ENCODE measurements at places on chromosomes 1 and 21.

DNA sequence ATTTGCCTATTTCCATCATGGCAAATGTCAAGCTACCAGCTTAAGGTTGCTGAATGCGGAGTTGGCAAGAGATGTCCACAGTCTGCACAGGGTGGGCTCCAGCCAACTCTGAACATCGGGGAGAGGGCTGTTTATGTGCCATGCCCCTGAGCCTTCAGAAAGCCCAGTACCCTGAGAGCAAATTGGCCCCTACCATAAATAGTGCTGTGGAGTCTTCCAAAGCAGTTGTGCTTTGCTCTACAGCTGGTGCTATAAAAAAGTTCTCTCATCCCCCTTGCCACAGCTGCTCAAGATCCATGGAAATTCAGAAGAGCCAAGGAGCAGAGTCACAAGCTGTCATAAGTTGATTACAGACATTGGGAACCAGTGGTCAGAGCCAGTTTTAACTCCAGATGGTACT is 85.6 kb upstream of the CLDN14 start:
- no peaks in the 10 kb centered on the region for H3K4me1 ChIP-seq
- no peak overlapping the region for H3K27ac ChIP-seq
- no peak overlapping the region for H3K4me3 ChIP-seq
- H3K36me3 ChIP-seq = 0 out of 2 replicates have a peak, but pooled peaks cover 3% of the 10 kb centered on the region

DNA sequence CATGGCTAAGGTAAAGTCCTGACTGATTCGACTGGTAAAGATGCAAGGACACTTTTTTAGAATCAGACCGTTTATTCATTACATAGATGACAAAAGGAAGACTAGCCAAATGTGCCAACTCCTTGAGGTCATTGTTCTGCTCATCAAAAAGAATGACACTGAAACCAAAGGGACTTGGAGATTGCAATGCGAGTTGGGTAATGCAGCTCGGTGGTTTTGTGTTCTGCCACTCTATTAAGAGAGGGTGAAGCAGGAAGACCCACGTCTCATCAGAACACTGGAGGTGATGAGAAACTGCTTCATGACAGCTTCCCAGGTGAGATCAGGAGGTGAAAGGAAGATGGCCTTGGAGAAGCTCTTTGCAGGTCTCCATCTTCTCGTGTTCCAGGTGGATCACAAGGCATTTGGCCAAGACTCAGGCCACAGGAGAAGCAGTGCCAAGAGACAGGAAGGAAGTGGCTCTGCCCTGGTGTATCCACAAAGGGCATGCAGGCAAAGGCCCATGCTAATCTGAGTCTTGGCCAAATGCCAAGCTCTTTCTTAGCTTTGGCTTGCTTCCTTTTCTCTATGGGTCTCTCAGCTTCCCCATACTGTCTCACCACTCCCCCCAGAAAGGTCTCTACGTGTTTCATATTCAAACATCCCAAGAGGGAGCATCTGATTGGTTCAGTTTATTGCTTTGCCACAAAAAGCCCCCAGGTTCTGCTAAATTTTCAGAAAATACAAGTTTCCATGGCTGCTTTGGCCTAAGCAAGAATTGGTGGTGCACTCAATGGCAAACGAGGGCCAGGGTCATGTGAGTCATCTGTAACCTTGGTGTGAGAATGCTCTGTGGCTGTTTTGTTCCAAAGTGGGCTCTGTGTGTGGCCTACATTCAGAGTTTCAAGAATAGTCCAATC is 5.7 kb upstream of the CCT8 start:
- peaks cover 6% of the 10 kb centered on the region for H3K27me3 ChIP-seq
- H3K27ac ChIP-seq = no peak overlapping the region
- no peak overlapping the region for H3K4me3 ChIP-seq
- 0 out of 2 replicates have a peak, but pooled peaks cover 2% of the 10 kb centered on the region for H3K4me1 ChIP-seq

- no peak overlapping the region for H3K27ac ChIP-seq
- no peaks in the 10 kb centered on the region for H3K27me3 ChIP-seq
- no peaks in the 10 kb centered on the region for H3K36me3 ChIP-seq
- H3K4me1 ChIP-seq = no peaks in the 10 kb centered on the region
Observed at GRCh38 chr1:201299968-201300367, 16.7 kb downstream of the PKP1 start.

DNA sequence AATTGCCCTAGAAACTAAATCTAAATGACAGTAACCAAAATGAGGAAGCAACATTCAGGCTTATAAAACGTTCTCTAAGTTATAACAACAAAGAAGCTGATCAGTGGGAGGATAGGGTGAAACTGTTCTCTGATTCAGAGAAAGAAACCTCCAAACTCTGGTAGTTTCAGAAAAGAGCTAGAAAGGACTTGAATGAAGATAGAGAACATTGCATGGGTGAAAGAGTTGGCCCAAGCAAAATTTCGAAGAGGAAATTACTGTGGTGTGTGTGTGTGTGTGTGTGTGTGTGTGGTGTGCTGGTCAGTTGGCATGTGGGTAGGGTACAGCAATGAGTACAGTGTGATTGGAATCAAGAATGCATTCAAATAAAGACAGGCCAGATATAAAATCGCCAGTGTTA is 16.5 kb upstream of the SPAG17 start:
- H3K4me1 ChIP-seq = peaks cover 8% of the 10 kb centered on the region
- no peak overlapping the region for H3K4me3 ChIP-seq
- no peak overlapping the region for H3K27ac ChIP-seq
- DNase-seq = no peak

GRCh38 chr21:44368711-44369446 is 15.5 kb downstream of the TRPM2 start:
- peaks cover 31% of the 10 kb centered on the region for H3K27me3 ChIP-seq
- H3K27ac ChIP-seq = no peak overlapping the region
- peak overlapping the region; percentile 50 for H3K4me3 ChIP-seq
- peak; percentile 62 for DNase-seq
- no peaks in the 10 kb centered on the region for H3K36me3 ChIP-seq
- peaks cover 10% of the 10 kb centered on the region for H3K4me1 ChIP-seq

- no peak overlapping the region for H3K27ac ChIP-seq
- H3K36me3 ChIP-seq = no peaks in the 10 kb centered on the region
- H3K4me3 ChIP-seq = no peak overlapping the region
- no peak for DNase-seq
Observed at GRCh38 chr1:30912913-30913652, 4.5 kb upstream of the SDC3 start.

- H3K27ac ChIP-seq = no peak overlapping the region
- DNase-seq = peak; percentile 83
- peaks cover 4% of the 10 kb centered on the region for H3K4me1 ChIP-seq
- H3K4me3 ChIP-seq = no peak overlapping the region
- no peaks in the 10 kb centered on the region for H3K36me3 ChIP-seq
- no peaks in the 10 kb centered on the region for H3K27me3 ChIP-seq
Observed at GRCh38 chr1:115138973-115139372, 49.7 kb upstream of the TSPAN2 start.

DNA sequence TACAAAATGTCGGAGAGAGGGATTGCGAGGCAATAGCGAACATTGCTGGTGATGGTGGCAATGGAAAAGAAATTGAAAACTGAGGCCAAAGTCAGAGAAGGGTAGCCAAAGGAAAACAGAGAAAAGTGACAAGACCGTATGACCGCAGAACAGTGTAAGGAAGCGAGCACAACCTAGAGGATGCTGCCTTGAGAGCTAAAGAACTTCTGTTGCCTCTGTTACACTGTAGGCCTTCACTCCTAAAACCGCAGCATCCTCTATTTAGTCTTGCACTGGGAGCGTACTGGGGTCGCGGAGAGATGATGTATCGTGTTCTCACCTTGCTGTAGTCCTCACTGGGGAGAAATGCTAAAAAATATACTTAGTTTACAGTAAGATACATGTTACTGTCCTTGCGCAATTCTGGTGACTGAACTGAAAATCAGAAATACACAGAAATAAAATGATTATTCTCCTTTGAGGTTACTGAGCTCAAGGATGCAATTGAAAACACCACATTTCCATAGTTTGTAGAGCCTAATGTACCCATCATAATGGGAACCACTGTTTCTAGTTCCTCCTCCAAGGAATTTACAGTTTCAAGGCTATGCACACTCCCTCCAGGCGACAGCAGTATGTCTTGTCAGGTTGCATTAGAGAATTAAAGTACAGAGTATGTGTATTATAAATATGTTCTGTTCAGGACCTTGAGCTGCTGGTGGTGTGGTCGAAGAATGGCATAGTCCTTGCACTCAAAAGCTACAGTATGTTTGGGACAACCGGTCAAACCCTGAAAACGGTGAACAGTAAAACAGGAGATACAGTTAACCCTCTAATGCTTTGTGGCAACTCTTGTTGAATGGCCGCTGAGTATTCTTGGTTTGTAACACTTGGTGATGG is 1.3 kb downstream of the NEK7 start:
- no peak for DNase-seq
- no peaks in the 10 kb centered on the region for H3K36me3 ChIP-seq

DNA sequence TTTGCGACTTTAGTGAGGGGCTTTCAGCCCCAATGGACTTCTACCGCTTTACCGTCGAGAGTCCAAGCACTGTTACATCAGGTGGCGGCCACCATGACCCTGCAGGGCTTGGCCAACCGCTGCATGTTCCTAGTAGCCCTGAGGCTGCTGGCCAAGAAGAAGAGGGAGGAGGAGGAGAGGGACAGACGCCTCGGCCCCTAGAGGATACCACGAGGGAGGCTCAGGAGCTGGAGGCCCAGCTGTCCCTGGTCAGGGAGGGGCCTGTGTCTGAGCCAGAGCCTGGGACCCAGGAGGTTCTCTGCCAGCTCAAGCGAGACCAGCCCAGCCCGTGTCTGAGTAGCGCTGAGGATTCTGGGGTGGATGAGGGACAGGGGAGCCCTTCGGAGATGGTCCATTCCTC is 8.6 kb upstream of the SLC25A34 start:
- H3K27ac ChIP-seq = no peak overlapping the region
- peaks cover 26% of the 10 kb centered on the region for H3K36me3 ChIP-seq
- H3K4me3 ChIP-seq = no peak overlapping the region
- no peak for DNase-seq
- no peaks in the 10 kb centered on the region for H3K4me1 ChIP-seq

DNA sequence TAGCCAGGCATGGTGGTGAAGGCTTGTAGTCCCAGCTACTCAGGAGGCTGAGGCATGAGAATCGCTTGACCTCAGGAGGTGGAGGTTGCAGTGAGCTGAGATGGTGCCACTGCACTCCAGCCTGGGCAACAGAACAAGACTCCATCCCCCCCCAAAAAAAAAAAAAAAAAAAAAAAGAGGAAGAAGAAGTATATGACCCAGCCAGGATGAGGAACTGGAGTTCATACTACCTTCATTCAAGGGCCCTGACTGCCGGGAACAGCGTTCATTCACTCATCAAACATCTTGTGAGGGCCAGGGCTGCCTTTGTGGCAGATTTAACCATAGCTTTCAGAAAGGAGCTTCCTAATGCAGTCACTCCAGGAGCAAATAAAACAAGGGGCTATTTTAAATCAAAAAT is 127.6 kb downstream of the MRPS6 start:
- peaks cover 5% of the 10 kb centered on the region for H3K36me3 ChIP-seq
- no peak for DNase-seq
- H3K27me3 ChIP-seq = no peaks in the 10 kb centered on the region
- H3K27ac ChIP-seq = peak overlapping the region; percentile 98
- H3K4me1 ChIP-seq = peaks cover 83% of the 10 kb centered on the region
- H3K4me3 ChIP-seq = peak overlapping the region; percentile 76

GRCh38 chr1:201828217-201828819 is 639 bp upstream of the IPO9 start:
- peak overlapping the region; percentile 92 for H3K27ac ChIP-seq
- H3K4me3 ChIP-seq = peak overlapping the region; percentile 98
- H3K27me3 ChIP-seq = no peaks in the 10 kb centered on the region
- no peak for DNase-seq
- H3K4me1 ChIP-seq = peaks cover 50% of the 10 kb centered on the region

DNA sequence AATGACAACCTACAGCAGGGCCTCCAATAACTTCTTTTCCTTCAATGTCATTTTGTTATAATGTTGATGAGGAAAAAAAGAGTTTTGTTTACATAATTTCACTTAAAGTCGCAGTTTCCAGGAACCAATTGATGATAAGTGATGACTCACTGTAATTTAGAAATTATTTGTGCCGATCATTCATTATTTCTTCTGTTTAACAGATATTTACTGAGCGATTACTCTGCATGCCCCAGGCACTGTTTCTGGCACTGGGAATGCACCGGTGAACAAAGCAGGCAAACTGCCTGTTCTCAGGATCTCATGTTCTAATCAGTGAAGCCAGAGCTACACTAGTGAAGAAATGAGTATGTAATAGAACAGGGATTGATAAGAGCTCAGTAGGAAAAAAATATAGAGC is 403.4 kb downstream of the NTNG1 start:
- no peaks in the 10 kb centered on the region for H3K36me3 ChIP-seq
- H3K4me1 ChIP-seq = peaks cover 9% of the 10 kb centered on the region
- no peak overlapping the region for H3K4me3 ChIP-seq

- peaks cover 4% of the 10 kb centered on the region for H3K36me3 ChIP-seq
- no peak overlapping the region for H3K4me3 ChIP-seq
- no peak overlapping the region for H3K27ac ChIP-seq
- no peaks in the 10 kb centered on the region for H3K27me3 ChIP-seq
Observed at GRCh38 chr1:2104621-2105427, 54.6 kb downstream of the PRKCZ start.

GRCh38 chr1:94988356-94988755 is 61.4 kb upstream of the CNN3 start:
- H3K27ac ChIP-seq = no peak overlapping the region
- no peak overlapping the region for H3K4me3 ChIP-seq
- no peaks in the 10 kb centered on the region for H3K27me3 ChIP-seq
- DNase-seq = no peak

DNA sequence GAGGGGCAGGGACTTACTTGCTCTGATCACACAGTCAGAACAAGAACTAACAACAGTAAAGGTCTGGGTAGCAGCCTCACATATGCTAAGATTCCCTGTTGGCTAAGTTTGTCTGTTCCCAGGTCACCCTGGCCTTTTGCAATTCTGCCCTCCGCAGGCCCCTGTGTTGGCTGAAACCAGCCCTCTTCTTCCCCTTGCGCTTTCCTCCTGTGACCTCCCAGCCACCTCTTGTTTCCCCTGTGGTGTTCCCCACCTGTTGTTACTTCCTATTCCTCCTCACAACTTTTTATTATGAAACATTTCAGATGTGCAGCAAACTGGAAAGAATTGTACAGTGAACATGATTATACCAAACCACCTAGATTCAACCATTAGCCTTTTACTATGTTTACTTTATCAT is 23.4 kb downstream of the MAPKAPK2 start:
- no peaks in the 10 kb centered on the region for H3K36me3 ChIP-seq
- H3K4me1 ChIP-seq = peaks cover 65% of the 10 kb centered on the region
- H3K27ac ChIP-seq = 0 out of 2 replicates have a peak overlapping the region, but pooled peaks have one; percentile 11
- no peak overlapping the region for H3K4me3 ChIP-seq
- H3K27me3 ChIP-seq = no peaks in the 10 kb centered on the region
- DNase-seq = no peak

DNA sequence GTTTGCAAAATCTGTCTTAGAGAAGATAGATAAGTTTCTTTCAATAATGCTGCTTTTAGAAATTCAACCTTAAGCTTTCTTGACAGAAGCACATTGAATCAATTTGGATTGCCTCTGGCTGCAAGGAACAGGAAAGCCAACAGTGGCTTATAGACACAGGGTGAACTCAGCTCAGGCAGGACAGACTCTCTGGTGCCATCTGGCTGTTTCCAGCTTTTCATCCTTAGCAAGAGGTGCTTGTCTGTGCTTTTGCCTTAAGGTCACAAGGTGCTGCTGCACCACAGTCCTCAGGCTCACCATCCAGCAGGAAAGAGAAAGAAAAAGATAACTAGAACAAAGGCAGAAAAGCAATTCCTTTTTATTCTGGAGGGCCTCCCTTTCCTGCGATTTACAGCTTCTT is 93.7 kb upstream of the ETS2 start:
- H3K4me1 ChIP-seq = peaks cover 10% of the 10 kb centered on the region
- H3K4me3 ChIP-seq = no peak overlapping the region
- no peaks in the 10 kb centered on the region for H3K27me3 ChIP-seq
- DNase-seq = peak; percentile 53
- no peaks in the 10 kb centered on the region for H3K36me3 ChIP-seq
- no peak overlapping the region for H3K27ac ChIP-seq

GRCh38 chr1:39955547-39956539 is 898 bp downstream of the MFSD2A start:
- peaks cover 12% of the 10 kb centered on the region for H3K36me3 ChIP-seq
- peak overlapping the region; percentile 85 for H3K4me3 ChIP-seq

Measured in WTC11 (cell line).